ENCODE measurements at places on chromosomes 11 and 22.

- no peak for DNase-seq
Observed at GRCh38 chr11:60701469-60701818, 2.0 kb downstream of the MS4A8 start.

DNA sequence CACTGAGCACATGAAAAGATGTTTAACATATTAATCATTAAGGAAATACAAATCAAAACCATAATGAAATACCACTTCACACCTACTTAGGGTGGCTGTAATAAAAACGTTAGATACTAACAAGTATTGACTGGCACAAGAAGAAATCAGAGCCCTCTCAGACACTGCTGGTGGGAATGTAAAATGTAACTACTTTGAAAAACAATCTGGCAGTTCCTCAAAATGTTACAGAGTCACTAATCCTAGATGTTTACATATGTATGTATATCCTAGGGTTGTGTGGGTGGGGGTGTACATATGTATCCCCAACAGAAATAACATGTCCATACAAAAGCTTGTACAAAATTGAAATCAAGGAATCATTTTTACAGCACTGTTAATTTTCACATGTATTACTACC lies 15.2 kb downstream of the EED start:
- DNase-seq: no peak

GRCh38 chr11:112962579-112963367 lies 1.6 kb downstream of the NCAM1 start:
- no peak for DNase-seq

DNA sequence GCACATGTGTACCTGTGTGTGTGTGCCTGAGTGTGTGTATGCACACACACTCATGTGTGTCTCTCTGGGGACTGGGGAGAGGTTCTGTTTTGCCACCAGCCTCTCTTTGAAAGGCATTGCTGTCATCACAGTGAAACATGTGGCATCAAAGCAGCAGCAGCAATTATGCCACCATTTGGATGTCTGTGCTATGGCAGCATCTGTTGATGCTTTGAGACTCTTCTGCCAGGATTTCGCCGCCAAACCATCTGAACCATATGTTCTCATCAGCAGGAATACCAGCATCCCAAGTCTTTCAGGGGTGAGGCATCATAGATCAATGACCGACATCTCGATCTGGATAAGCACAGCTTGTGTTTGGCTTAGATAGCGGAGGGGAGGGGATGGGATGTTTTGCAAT lies 168.6 kb downstream of the FAT3 start:
- no peak for DNase-seq

DNA sequence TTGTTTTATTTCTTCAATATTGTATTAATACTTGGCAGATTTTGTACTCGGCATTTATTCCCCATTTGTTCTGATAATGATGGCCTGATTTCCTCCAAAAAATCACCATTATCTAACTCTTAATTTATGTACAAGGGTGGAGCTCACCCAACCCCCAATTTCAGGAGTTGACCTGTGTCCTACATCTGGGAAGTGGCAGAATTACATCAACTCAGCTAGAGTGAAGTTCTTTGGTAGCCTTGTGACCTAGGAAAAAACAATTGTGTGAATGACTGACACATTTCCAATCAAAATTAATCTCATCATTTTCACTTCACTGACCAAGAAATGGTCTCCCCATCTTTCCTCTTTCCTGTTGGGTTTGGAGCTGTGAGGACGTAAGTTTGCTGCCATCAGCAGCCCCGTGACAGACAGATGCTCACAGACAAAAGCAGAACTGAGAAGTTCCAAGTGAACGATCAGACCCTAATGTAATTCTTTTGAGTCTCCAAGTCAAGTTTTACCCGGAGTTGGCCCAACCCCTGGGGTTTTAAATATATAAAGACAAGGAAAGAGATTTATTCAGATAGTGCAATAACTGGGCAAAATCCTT lies 16.6 kb upstream of the MS4A6E start:
- DNase-seq: no peak

DNA sequence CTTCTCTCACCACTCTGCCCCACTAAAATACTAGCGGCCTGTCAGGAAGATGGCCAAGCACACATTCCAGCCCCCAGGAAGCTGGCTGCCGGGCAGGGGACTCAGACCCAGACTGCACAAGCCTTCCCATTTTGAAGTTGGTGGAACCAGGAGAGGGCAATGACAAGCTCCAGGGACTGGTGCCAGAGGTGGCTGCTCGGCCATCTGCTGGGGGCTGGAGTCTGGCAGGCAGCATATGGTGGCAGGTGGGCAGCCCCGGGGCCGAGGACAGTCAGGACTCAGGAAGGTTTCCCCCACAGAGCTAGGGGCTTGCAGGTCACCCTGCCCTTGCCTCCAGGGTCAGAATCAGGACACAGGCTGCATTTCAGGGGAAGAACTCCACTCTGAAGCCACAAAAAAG lies 22.6 kb downstream of the KCNJ5 start:
- no peak for DNase-seq

GRCh38 chr11:6705905-6706535 lies 22.9 kb upstream of the MRPL17 start:
- DNase-seq: peak; percentile 50

DNA sequence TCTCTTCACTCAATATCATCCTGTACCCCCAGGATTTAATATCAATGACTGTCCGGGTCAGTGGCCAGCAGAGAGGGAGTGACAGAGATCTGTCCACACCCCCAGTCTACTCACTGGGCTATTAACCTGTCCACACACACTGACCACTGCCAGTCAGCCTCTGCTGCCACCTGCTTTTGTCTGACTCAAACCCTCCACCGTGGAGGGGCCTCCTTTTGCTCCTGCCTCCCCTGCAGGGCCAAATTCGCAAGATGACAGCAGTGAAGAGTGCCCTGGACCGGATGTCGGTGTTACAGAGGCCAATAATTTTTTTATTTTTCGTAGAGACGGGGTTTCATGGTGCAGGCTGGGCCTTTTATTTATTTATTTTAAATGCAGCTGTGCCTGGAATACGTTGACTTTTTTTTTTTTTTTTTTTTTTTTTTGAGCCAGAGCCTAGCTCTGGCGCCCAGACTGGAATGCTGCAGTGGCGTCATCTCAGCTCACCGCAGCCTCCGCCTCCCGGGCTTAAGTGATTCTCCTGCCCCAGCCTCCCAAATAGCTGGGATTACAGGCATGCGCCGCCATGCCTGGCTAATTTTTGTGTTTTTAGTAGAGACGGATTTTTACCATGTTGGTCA lies 5.1 kb downstream of the PDXP start:
- no peak for DNase-seq

GRCh38 chr11:125064070-125064469 lies 965 bp downstream of the SLC37A2 start:
- no peak for DNase-seq

- DNase-seq: no peak
Observed at GRCh38 chr11:72634016-72634415, 40.2 kb downstream of the PDE2A start.

- peak; percentile 76 for DNase-seq
Observed at GRCh38 chr11:47216121-47216798, 1.5 kb downstream of the DDB2 start.

DNA sequence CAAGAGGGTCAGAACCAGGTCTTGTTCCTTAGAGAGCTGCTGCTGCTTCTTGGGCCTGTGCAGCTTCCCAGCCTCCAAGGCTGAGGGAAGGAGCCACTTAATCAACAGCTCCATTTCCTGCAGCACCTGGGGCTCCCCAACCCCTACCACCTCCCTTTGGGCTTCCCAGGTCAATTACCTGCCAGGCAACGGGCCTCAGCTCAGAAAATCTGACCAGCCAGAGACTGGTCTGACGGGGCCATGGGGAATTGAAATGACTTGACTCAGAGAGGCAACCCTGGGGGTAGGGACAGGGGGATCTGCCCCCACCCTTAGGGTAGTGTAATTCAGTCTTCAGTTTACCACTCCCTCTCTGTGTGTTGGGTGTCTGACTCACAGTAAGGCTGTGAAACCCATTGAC lies 4.7 kb upstream of the MAJIN start:
- DNase-seq: no peak

DNA sequence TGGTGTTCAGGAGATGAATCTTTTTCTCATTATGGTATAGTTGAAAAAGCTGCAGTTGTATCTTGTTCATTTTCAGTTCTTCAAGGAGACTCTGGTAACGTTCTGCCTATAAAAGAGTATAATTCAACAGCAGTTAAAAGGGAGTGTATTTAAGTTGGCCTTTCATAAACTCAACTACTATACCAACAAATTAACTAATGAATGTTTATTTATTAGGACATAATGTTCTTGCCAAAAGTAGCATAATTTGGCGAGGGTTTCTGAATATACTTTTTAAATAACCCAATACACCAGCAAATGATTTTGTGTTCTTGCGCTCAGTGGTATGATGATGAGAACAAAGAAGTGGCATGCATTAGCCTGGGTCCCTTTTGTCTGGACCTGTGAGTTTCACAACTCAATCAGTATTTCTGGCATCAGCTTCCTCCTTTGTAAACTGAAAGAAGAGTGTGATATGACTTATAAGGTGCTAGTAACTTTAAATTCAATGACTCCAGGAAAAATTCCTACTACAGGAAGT lies 10.9 kb downstream of the SMC1B start:
- no peak for DNase-seq

- no peak for DNase-seq
Observed at GRCh38 chr11:115920092-115920461, 415.9 kb upstream of the CADM1 start.

GRCh38 chr11:64040684-64041322 lies 5.1 kb downstream of the FLRT1 start:
- DNase-seq: no peak

GRCh38 chr11:6225896-6226295 lies 8.5 kb downstream of the FHIP1B start:
- no peak for DNase-seq

DNA sequence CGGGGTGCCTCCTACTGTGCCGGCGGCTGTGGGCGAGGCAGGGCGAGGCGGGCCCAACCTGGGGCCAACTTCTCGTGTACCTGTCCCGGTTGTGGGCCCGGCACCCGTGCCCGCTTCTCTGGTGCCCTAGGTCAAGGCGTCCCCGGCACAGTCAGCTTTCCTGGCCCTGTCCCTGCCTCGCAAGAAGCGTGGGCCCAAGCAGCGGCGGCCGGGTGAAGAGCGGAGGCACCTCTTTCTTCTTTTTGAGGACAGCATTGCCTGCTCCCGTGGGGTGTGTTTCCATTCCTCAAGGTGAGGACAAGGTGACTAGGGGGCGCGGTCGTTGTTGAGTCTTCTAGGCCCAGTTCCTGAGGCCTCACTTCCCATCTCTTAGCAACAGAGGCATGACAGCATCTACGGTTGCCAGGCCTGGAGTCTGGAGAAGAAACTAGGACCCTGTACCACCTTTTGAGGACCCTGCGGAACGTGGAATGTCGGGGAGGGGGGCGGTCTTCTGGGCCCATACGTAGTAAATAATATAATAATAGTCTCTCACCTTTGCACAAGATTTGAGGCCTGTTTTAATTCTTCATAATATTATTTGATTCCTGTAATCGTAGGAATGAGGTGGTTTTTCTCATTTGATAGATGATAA lies 418 bp downstream of the ACO2 start:
- DNase-seq: no peak

DNA sequence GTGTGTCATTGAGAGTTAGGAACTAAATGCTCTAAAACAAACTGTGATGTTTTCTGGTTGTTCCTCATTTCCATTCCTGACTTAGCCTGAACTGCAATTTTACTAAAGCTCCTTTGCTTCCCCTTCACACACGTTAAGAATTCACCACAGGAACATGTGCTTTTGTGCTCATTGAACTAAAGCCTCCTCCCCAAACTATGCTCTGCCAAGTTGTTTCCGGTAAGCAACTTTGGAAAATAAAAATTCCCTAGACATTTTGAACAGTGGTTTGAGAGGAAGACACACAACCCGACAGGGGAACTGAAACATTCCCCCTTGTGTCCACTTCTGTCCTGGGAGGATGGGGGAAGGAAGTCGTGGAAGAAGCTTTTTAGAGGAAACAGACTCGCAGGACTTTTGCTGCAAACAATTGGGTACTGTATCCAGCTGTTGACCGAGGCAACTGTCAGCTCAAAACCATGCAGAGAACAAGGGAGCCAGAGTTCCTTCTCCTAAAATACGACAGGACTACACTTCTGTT lies 66.9 kb downstream of the GAB2 start:
- no peak for DNase-seq

GRCh38 chr22:26205494-26205893 lies 36.2 kb downstream of the SEZ6L start:
- no peak for DNase-seq

DNA sequence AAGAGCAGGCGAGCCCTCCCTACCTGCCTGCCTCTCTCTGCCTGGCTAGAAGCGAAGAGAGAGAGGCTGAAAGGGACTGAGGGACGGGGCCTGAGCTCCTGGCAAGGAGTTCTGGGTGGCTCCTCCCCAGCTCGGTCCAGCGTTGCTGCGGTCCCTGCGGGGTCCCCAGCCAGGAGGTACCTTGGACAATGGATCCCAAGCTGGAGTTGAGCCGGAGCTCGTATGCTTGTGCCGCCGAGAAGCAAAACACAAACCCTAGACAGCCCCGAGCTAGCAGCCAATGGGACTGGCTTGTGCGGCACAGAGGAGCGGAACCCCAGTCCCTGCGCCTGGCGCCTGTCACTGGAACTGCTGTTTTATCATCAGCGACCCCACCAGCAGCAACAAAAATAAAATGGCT lies 18.3 kb downstream of the SLC25A18 start:
- DNase-seq: no peak

DNA sequence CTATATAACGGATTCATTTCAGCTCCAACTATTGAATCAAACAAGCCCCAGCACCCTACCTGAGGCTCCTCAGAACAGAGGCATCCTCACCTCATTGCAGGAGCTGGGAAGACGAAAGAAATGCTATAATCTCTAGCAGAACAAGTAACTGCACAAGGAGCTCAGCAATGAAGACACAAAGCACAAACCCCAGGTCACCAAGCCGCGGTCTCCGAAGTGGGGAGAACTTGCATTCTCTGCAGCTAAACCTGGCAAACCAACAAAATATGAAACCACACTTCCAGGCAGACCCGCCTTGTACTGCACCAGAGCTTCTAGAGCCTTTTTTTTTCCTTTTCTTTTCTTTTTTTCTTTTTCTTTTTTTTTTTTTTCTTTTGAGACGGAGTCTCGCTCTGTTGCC lies 21.8 kb upstream of the CD5 start:
- DNase-seq: no peak

DNA sequence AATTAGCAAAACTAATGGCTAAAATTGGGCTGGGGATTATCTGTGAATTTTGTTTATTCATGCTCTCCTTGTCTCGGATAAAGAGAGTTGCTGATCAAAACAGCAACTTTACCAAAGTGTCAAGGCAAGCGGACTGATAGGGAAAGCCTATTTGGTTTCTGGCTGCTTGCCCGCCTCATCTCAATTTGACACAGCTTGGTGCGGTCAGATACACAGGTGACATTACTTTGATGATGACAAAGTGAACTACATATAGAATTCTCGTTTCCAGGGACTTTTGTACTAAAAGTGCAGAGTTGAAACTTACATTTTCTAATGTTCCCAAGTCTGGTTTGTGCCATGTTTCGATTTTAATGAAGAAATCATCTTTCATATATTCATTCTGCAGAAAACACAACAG lies 22.8 kb downstream of the PITPNB start:
- no peak for DNase-seq
